ENCODE measurements at places on chromosomes 2 and 18.
A peak's percentile ranks its signal among the peaks of the same experiment; 100 is the strongest.

- no peak for DNase-seq
These were observed 100.1 kb downstream of the WDPCP start for GRCh38 chr2:63488118-63488713.

DNA sequence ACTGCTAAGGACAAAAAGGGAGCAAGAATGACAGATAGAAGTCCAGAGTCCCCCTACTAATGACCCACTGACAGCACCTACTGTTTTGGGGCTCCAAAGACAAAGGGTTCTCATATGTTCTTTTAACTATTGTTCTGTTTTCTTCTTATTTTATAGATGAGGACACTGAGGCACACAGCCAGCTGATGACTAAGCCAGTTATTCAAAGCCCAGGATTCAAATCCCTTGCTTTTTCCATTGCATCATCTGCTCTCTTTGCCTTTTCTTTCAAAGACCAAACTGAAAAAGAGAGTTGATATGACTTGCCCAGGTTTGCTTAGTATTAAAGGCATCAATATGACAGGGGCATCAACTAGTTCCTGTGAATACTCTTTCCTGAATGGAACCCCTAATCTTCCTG lies 299.8 kb downstream of the LRATD1 start:
- no peak for DNase-seq

GRCh38 chr2:206823178-206823577 lies 57.8 kb downstream of the FASTKD2 start:
- DNase-seq = no peak

GRCh38 chr2:123061534-123061933 lies 963.6 kb upstream of the CNTNAP5 start:
- no peak for DNase-seq

GRCh38 chr2:227462972-227463931 lies 8.7 kb upstream of the AGFG1 start:
- DNase-seq = no peak

DNA sequence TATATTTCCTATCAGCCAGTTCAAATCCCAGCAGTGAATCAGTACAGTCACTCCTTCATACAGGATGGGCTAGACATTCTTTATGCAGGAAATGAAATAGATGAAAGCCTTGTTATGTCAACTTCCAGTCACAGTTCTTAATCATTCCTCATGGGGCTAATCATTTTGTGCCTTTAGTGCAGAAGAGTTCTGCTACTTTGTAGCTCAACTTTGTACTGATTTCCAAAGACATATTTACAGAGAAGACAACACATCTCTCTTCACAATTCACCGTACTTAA lies 593.9 kb upstream of the NETO1 start:
- DNase-seq = no peak

DNA sequence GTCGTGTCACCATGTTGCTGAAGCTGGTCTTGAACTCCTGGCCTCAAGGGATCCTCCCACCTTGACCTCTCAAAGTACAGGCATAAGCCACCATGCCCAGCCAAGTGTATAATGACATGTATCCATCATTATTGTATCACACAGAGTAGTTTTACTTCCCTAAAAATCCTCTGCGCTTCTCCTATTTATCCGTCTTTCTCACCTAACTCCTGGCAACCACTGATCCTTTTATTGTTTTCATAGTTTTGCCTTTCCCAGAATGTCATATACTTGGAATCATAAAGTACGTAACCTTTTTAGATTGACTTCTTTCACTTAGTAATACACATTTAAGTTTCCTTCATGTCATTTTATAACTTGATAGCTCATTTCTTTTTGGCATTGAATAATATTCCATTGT lies 51.0 kb downstream of the ZC3H15 start:
- no peak for DNase-seq

- no peak for DNase-seq
These were observed 36.8 kb upstream of the UNC80 start for GRCh38 chr2:209734805-209735204.

DNA sequence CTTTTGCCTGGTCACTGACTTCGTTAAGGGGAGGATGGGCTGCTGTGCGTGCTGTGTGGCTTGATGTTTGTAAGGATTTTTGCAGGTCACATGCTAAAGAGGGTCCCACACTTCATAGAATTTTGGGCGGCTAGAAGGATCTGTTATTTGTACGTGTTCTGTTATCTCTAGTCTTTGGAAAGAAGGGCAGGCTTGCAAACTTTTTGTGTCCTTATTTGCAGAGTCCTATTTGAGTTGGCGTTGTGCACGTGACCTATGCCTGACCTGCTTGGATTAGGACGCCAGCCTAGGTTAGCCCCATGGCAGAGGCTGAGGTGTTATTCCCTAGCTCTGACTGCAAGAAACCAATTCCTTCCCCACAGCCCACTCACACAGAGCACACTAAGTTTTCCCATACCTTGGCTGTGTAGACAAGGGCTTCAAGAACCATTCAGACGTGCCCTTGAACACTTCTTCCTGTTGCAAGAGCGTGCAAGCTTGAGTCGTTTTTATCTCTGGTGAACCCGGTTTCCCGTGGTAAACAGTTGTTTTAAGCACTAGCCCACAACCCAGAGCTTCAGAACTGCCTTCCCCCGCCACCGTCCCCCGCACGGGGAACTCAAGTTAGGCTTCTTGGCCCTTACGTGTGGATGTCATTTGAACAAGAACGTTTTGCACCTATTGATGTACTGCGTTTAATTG lies 94.6 kb downstream of the LDLRAD4 start:
- no peak for DNase-seq

GRCh38 chr2:54787755-54788366 lies 64.4 kb downstream of the EML6 start:
- DNase-seq = no peak

DNA sequence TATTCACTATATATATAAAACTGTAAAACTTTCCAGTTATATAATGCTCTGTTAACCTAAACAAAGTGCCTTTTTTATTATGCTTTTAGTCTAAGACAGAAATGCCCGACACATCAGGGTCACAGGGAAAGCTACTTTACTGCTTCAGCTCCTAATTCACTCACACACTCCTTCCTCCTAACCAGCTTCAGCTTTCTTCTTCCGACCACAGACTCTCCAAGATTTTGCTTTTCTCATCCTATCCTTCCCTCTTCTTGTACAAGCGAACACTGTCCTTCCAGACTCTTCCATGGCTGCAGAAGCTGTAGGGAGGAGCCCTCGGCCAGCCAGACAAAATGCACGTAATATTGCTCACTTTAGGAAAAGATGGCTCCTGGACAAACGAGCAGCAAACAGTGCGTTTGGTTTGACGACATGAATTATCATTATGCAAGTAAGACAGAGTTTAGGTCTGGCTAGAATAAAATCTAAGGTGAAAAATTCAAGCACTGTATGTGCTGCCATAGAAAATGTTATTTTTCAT lies 47.5 kb upstream of the HNRNPA3 start:
- peak; percentile 62 for DNase-seq

DNA sequence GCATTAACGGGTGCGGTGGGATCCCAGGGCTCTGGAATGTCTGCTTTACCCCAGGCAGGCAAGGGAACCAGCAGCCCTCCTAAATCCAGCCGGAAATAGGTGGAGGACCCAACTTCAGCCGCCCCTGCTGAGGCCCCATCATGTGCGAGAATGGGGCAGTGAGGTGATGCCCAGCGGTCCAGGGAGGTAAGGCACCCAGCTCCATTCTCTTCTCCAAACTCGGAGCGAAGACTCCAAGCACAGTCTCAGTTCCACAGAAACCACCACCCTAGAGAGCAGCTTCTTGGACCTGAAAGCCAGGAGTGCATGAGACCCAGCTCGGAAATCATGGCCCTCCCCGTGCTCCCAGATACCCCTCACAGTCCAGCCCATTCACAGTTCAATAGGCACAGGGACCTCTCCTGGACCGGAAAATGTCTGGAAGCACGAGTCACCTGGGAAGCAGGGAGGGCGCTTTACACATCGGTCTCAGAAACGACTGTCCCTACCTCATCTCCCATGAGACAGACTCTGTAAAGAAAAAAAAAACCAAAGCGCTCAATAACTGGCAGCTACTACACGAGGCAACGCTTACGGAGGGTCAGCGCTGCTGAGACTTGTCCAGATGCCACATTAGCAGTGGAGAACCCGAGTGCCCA lies 2.0 kb downstream of the SDC1 start:
- DNase-seq = no peak

DNA sequence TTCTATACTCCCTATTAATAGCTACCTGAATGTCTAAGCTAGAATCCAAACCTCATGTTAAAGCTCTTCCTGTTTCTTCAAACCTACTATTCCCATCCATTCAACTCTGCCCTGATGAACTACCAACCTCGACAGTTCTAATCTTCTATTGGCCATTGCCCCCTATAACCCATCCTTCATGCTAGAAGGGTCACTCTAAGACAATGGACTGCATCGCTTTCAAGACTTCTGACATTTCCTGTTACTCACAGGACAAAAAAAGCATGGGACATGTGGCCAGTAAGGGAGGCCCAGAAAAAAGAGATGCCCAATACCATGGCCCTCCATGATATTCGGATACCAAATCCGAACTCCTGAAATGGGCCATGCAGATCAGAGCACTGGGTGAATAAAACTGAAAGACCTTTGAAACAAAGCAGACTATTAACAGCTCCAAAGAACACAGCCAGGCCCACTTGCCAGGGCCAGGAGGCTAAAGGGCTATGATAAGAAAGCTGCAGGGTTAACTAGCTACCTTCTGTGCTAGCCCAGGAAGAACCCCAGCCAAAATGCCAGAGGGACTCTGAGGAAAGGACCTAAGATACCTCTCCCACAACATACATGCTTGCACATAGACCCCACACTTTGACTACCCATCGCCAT lies 4.5 kb downstream of the B4GALT6 start:
- DNase-seq = no peak

GRCh38 chr2:225041851-225042799 lies at the start of gene DOCK10:
Gene DOCK10, minus strand, starts transcription at chr2:225042468. Its CDS starts 94 bp downstream, at chr2:225042374.
- DNase-seq = no peak

GRCh38 chr18:48399303-48400075 lies 9.7 kb downstream of the ZBTB7C start:
- DNase-seq = no peak

GRCh38 chr2:128613351-128613750 lies 294.7 kb upstream of the HS6ST1 start:
- no peak for DNase-seq

DNA sequence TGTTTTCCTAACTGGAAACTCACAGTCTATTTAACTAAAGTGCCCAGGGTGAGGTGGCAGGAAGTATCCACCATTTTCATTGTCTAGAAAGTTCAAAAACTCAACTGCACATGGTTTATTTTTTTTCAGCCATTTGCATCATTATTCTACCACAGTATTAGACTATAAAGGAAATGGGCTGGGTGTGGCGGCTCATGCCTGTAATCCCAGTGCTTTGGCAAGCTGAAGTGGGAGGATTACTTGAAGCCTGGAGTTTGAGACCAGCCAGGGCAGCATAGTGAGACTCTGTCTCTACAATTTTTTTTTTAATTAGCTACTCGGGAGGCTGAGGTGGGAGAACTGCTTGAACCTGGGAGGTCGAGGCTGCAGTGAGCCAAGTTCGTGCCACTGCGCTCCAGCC lies 213.8 kb downstream of the MYO3B start:
- no peak for DNase-seq

GRCh38 chr2:97646977-97647376 lies 1.1 kb downstream of the COX5B start:
- no peak for DNase-seq

DNA sequence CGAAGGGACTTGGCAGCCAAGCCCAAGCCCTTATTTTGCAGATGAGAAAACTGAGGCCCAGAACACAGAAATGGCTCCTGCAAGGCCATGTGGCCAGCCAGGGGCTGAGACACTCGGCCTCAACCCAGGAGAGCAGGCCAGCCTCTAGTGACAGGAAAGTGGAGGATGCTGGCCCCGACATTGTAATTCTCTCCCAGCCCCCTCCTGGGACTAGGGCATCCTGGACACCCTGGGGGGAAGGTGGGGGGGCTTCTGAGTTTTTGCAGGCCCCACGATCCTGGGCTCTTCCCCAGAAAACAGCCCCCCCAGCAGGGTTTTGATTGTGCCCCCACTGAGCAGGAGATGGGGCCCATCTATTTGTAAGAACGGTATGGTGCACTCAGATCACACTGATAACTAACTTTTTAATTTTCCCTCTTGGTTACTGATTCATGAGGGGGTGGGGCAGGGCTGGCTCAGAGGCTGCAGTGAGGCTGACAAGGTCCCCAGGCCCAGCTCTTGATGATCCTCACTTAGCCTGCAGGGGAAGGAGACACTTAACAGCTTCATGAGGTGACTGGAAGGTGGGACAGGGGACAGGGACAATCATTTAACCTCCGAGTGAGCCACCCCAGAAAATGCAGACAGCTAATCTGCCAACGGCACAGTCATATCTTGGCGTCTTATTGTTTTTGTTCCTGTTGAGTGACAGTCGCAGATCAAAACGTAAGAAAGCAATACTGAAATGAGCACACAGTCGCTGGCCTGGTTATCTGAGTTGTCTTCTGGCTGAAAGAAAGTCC lies 18.9 kb downstream of the SMAD7 start:
- no peak for DNase-seq

- DNase-seq = peak; percentile 45
These were observed 506 bp downstream of the BMPR2 start for GRCh38 chr2:202376460-202377206.

GRCh38 chr2:222673883-222674282 lies 2.4 kb downstream of the MOGAT1 start:
- DNase-seq = no peak

GRCh38 chr2:231907765-231908164 lies 18.4 kb downstream of the NPPC start:
- no peak for DNase-seq

All from hematopoietic multipotent progenitor cell treated with erythropoietin and hydrocortisone succinate and interleukin-3 and kit ligand, for 17 days (in vitro differentiated cells).